Mucosa of descending colon (tissue), 3 donors: ENCODE measurements at places on chromosomes 12 and 14. TPM values are rescaled to one million over a fixed set of nuclear protein-coding genes. Genes with fewer than 3 reads are reported as not detected.

The KRT82 gene
- not detected for total RNA-seq

GRCh38 chr14:65044596-65044959 lies 57.7 kb downstream of the MAX start:
- no peak for DNase-seq

- DNase-seq = no peak
These were observed 185.8 kb downstream of the ADGRD1 start for GRCh38 chr12:131139363-131140068.

GRCh38 chr14:86513056-86513455 lies 983.1 kb downstream of the FLRT2 start:
- DNase-seq = no peak

The FOXG1 gene
- not detected for total RNA-seq

- DNase-seq = no peak
These were observed 29.5 kb downstream of the RTL1 start for GRCh38 chr14:100874051-100874410.

The BRF1 gene
- total RNA-seq = 27.4 TPM

DNA sequence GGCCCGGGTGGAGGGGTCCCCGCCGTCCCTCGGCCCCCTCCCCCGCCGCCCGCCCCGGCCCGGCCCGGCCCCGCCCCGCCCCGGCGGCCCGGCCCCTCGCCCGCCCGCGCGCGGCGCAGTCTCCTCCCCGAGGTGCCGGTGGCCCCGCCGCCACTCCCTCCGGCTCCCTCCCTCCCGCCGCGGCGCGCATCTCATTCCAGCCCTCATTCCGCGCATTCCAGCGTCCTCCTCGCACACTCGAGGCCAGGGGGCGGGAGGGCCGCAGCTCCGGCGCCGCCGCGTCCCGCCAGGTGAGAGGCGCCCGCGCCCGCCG lies at the start of gene TEAD4:
Gene TEAD4 (plus strand): TSS at position 206 of the 313 bp plus-strand sequence.
- DNase-seq = peak; percentile 64

The SLC10A1 gene
- not detected for total RNA-seq

The ADAM20 gene
- 1.1 TPM for total RNA-seq
